Fibroblast of skin of abdomen (primary cell): ENCODE measurements at places on chromosomes 1 and 21.

GRCh38 chr1:89657886-89658285 is 25.0 kb downstream of the LRRC8C start:
- no peak for DNase-seq

- no peak for DNase-seq
Observed at GRCh38 chr1:205978676-205979075, 24.5 kb downstream of the RAB7B start.

DNA sequence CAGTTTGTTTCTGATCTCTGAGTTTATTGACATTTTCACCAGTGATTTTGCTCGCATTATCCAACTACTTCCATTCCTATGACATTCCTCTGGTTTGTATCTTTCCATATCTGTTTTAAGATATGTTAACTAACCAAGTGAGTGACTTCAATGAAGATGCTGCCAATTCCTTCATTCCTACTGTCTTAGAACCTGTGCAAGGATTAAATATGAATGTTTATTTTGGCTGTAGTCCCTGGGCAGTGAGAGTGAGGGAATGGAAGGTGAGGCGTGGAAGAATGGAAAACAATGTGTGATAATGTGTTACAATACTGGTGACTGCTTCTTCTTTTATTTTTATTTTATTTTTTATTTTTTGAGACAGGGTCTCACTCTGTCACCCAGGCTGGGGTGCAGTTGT is 183.0 kb downstream of the SDCCAG8 start:
- peak; percentile 22 for DNase-seq

GRCh38 chr1:183577897-183578465 is 12.3 kb downstream of the NCF2 start:
- no peak for DNase-seq

- DNase-seq: no peak
Observed at GRCh38 chr1:171161431-171161830, 23.7 kb upstream of the FMO2 start.
